ENCODE measurements at places on chromosomes 11 and 22.

DNA sequence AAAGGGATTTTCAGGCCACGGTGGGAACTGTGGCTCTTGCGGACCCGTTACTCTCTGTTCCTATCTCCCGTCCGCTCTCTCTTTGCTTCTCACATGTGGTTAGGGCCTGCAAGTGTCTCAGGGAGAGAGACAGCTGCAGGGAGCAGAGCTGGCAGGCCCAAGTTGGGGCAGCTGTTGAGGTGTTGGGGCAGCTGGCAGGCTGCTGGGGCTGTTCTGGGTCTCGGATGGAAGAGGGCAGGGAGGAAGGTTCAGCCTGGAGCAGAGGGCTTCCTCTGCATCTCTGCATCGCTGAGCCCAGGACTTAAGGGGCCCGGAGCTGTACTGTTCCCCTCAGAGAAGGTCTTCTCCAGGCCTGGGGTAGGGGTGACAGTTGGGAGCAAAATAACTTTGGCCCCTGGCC lies 2.6 kb upstream of the CNIH2 start:
- DNase-seq: no peak

DNA sequence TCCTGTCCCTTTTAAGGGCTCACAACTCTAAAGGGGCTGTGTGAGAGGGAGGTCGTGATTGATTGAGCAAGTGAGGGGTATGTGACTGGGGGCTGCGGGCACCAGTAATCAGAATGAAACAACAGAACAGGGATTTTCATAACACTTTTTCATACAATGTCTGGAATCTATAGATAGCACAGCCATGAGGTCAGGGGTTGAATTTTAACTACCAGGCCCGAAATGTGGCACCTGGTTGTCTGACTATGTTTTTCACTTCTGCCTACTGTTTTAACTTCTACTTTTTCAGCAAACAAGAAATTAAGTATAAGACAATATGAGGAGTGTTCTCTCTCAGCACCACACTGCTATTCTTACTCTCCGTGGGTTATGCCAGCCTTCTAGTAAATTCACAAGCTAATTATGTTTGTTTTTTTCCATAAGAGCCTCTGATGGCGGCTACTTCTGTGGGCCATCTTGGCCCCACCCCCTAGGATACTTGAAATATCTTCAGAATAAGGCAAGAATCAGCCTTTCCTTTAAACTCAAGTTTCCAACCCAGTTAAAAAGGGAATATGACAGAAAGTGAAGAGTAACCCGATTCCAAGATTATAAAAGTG lies 552.8 kb upstream of the CHORDC1 start:
- DNase-seq: no peak

- DNase-seq: no peak
Observed at GRCh38 chr11:34972892-34973291, 56.5 kb downstream of the PDHX start.

GRCh38 chr11:44727373-44728287 lies 868 bp downstream of the TSPAN18 start:
- peak; percentile 70 for DNase-seq

DNA sequence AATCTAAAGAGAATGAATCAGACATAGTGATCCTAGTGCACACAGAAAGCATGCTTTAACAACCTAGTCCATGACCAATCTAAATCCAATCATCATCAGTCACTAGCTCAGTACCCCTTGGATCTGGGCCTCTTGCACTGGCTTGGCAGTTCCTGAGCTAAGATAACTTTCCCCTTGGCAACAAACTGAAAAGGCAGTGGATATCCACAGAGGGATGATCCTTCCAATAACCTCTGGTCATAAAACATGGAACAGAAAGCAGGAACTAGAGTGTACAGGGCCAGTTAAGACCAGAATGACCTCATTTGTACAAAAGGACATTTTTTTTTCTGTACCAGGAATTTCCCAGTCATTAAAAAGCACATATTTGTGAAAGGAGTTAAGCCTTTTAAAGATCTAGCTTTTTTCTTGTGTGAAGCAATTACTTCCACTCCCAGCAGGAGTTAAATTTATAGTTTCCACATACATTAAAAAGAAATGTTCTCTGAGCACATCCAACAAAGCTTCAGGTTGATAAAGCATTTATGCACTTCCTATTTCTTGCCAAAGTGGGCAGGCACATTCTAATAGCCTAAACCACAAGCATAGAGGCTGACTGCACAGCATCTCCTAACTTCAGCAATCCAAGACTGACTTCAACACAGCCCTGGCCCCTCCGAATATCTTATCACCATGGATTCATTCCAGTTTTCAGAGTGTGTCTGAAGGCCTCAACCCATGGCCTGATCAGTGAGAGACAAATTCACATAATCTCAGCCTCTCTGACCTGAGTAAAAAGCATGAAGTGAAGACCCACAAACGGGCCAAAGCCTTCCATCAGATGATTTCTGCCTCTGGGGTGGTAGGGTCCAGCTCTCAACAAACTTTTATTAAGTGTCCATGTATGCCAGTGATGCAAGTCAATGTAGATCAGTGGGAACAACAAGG lies 29.9 kb downstream of the GUCY1A2 start:
- DNase-seq: no peak

DNA sequence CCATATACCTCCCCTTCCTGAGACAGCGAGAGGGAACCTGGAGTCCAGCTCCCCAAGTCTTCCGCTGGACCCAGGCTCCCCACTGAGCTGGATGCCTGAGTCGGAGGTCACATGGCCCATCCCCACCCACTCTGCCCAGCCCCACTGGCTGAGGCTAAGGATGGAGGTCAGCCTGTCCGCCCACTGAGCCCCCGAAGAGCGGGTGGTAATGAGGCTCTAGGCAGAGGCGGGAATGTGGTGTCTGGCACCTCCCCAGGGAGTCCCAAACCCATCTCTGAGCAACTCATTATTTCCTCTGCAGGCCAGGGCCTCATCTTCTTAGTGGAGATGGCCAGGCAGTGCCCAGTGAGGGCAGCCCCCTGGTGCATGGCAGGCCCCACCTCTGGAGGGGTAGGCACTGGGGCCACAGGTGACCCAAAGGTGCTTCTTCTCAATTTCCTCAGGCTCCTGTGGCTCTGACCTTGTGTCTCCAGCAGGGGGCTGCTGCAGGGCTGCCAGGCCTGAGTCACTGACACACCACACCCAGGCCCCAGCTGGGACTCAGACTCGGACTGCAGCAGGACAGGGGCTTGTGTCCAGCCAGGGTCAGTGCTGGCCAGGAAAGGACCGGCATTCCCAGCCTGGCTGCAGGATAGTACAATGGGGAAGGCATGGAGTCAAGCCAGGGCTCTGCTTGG lies 10.2 kb upstream of the PDE2A start:
- DNase-seq: no peak

GRCh38 chr11:65850217-65851082 lies 7.5 kb downstream of the CFL1 start:
- no peak for DNase-seq

DNA sequence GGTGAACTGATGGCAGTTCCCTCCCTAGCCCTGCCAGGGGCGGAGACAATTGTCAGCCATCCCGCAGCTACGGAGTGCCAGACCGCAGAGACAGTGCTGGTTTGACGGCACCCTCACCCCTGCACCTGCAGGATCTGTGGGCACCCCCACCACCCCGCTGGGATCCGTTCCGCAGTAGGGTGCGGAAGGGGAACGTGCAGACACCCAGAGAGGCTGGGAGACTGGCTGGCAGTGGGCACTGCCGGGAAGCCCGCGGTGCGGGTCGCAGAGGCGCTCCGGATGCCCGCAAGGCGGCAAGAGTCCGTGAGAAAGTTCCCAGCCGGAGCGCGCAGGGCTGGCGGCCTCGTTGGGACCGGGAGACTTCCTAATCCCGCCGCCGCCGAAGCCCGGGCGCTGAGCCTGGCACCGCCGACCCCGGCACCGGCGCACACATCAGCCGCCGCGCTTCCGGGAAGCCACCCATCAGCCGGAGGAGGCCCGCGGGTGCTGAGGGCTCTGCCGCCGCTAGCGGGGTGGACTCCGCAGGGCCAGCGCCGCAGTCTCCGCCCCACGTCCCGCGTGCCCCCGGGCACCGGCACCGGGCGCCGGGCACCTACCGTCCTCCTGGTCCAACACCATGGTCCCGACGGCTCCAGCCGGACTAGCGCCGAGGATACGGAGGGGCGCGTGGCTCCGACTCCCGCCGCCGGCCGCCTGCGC lies 4.3 kb upstream of the LMO1 start:
- no peak for DNase-seq

GRCh38 chr11:74746868-74747267 lies 1.8 kb upstream of the RNF169 start:
- DNase-seq: no peak

DNA sequence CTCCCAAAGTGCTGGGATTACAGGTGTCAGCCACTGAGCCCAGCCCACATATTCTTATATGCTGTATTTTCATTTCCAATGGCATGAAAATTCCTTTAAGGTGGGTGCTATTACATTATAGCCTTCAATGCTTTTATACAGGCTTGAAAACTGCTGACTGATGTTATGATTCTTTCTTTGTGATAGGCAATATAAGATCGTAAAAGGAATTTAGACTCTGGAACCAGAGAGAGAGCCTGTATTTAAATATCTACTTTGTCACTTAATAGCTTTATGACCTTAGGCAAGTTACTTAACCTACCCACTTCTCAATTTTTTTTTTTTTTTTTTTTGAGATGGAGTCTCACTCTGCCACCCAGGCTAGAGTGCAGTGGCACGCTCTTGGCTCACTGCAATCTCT lies 26.2 kb downstream of the AGBL2 start:
- DNase-seq: no peak

GRCh38 chr22:37674248-37674647 lies 1.2 kb upstream of the LGALS1 start:
- no peak for DNase-seq

GRCh38 chr11:75035911-75036565 lies 47.3 kb downstream of the NEU3 start:
- DNase-seq: no peak

- DNase-seq: no peak
Observed at GRCh38 chr11:43947003-43947500, 4.6 kb downstream of the C11orf96 start.

- no peak for DNase-seq
Observed at GRCh38 chr11:1181853-1182535, 24.2 kb downstream of the MUC5AC start.

DNA sequence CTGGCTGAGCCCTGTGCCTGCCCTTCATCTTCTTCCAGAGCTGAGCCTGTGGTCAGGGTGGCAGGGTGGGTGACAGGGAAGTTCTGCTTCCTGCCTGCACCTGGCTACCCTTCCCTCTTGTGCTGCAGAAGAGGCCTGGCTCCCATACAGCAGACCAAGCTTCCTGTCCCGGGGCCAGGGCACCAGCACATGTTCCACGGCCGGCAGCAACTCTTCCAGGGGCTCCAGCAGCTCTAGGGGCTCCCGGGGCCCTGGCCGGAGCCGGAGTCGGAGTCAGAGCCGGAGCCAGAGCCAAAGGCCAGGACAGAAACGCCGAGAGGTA lies 15.0 kb downstream of the ROBO3 start:
- no peak for DNase-seq

GRCh38 chr11:80146232-80146631 lies 705.4 kb upstream of the TENM4 start:
- DNase-seq: no peak

GRCh38 chr11:65357856-65358356 lies 3.4 kb downstream of the TIGD3 start:
- no peak for DNase-seq

GRCh38 chr22:49124608-49125007 lies 703.1 kb downstream of the BRD1 start:
- DNase-seq: no peak

Measured in activated T-helper 1 cell treated with anti-CD3 and anti-CD28 coated beads, Interleukin-2, amount 50 U/mL, for 16 hours (primary cell).